A549 treated with Hydrocortisone at 1 μM for 4 hours (cell line): ENCODE measurements at places on chromosomes 16 and 17. TPM values are rescaled to one million over a fixed set of nuclear protein-coding genes. Genes with fewer than 3 reads are reported as not detected.

MYO15A gene
- 0.34 to 0.54 TPM (median 0.37 TPM) in 5 replicates for total RNA-seq

MRC2 gene
- 36.2 to 55.9 TPM (median 49.5 TPM) in 5 replicates for total RNA-seq

FOXC2 gene
- total RNA-seq: 4.3 to 5.1 TPM (median 4.9 TPM) in 5 replicates

CACNG1 gene
- 0.08 to 0.21 TPM (median 0.13 TPM) in 5 replicates for total RNA-seq

ST6GALNAC2 gene
- 0.23 to 0.58 TPM (median 0.53 TPM) in 5 replicates for total RNA-seq

HS3ST3B1 gene
- total RNA-seq: 0.93 to 1.2 TPM (median 1.2 TPM) in 5 replicates

GDPD1 gene
- 0.51 to 1.1 TPM (median 0.77 TPM) in 5 replicates for total RNA-seq

HOXB1 gene
- total RNA-seq: not detected in 5 replicates

KRTAP4-9 gene
- not detected in 5 replicates for total RNA-seq

CALB2 gene
- total RNA-seq: 4.0 to 7.1 TPM (median 5.1 TPM) in 5 replicates
